ENCODE measurements at places on chromosomes 5 and 9. TPM values are rescaled to one million over a fixed set of nuclear protein-coding genes. Genes with fewer than 3 reads are reported as not detected.

DNA sequence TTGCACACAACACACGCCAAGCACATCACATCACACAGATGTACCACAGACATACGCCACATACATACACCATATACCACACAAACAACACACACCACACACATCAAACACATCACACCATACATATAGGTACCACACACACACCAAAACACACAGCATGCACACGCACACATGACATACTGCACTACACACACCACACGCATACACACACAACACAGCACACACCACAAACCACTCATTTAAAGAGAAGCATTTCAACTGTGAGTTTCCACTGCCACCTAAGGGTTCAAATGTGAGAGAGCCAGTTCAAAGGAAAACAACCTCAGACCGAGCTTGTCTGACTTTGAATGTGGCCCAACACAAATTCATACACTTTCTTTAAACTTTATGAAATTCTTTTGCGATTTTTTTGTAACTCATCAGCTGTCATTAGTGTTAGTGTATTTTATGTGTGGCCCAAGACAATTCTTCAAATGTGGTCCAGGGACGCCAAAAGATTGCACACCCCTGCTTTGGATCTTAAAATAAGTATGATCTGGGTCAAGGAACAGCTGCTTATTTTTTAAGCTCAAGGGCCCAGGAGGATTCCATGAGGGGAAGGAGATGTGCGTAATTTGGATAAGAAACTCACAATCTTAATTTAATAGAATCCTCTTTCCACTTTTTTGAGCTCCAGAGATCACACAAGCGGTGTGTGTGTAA, 494.6 kb downstream of the GADD45G start:
- no peak for DNase-seq

GRCh38 chr9:84974855-84975254, 305.3 kb downstream of the NTRK2 start:
- no peak for DNase-seq

- no peak for DNase-seq
Measured at GRCh38 chr5:122202952-122203351, 73.6 kb downstream of the ZNF474 start.

DNA sequence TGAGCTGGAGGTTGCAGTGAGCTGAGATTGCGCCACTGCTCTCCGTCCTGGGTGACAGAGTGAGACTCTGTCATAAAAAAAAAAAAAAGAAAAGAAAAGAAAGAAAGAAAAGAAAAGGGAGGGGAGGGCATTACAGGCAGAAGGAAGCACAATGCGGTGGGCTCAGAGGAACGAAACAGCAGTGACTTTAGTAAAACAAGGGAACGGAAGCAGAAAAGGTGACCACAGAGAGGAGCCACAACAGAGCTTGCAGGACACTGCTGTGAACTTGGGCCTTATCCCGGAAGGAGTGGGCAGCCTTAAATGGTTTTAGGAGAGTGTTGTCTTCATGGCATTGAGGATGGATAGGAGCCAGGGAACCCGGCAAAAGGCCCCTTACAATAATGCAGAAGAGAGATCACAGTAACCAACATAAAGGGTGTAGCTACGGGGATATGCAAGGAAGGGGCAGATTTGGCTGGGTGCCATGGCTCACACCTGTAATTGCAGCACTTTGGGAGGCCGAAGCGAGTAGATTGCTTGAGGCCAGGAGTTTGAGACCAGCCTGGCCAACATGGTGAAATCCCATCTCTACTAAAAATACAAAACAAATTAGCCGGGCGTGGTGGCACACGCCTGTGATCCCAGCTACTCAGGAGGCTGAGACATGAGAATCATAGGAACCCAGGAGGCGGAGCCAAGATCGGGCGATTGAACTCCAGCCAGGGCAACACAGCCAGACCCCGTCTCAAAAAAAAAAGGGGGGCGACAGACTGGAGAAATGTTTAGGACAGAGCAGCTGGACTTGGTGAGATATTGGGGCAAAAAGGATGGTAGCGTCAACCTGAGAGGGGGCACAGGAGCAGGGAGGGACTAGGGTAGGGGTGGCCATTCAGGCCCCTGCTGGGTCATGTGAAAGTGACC, 83.9 kb upstream of the ZBTB43 start:
- no peak for DNase-seq

GRCh38 chr5:107917983-107918382, 247.2 kb upstream of the EFNA5 start:
- DNase-seq: no peak

- DNase-seq: no peak
Measured at GRCh38 chr5:163104464-163104863, 332.9 kb upstream of the CCNG1 start.

DNA sequence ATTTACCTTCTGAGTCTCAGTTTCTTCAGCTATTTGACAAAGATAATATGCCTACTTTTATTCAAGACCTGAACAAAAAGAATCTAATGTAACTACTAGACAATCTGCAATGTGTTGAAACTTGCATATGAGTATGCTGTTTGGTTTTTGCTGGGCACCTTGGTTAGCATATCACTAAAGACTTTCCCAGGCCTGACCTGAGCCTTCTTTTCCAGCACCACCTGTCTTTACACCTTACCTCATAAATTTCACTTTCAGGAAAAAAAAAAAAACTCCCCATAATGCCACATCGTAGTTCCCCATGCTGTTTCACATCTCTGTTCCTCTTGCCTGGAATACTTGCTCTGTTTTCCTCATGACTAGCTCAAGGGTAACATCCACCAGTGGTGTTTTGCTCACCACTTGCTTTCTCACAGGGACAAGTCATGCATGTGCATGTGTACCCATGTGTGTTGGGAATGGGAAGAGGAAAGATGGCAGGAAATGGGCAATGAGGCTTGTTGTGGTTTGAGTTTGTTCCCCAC, 45.6 kb upstream of the TLE4 start:
- no peak for DNase-seq

DNA sequence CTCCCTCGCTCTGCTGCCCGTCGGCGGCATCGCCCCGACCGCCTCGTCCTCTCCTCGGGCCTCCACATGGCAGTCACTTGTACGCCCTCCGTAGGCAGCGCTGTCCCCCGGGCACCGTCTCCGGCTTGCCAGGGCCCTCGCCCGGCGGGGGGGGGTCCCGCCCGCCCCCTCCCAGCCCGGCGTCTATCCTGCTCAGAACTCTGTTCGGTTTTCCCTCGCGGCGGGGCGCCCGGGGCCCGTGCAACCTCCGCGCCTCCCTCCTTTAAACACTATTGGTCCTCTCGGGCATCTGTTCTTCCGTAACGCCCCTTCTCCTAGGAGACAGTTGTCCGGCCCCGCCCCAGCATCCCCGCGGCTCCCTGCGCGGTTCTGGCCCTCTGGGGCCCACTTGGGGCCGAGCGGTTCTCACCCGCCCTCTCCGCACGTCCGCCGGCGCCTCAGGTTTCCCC, 831 bp downstream of the ODF2 start:
- DNase-seq: peak; percentile 81

DNA sequence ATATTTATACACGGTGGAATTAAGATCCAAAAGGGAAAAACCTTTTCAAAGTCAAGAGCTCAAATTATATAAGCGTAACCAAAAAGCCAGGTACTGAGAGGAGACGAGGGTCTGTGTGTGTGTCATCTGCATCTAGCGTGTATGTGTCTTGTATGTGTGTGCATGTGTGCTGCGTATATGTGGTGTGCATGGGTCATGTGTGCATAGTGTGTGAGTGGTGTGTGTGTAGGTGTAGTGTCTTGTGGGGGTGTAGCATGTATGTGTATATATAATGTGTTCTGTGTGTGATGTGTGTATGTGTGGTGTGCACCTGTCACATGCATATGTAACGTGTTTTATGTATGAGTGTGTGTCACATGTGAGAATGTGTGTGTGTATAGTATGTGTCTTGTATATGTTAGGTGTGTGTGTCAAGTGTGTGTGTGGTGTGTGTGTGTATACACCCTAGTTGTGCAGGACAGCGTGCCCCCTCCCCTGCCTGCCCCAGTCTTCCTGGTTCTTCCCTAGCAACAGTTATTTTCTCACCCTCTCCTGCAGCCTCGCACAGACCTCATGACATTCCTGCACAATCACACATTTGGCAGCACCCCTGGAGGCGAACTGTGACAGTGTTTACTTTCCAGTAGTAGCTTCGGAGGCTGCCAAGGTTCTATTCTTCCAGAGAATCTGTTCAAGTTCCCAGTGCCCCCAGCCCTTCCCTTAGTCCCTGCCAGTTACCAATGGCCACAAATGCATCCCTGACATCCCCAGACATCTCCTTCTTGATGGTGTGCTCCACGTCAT, 27.1 kb upstream of the TNIP1 start:
- DNase-seq: peak; percentile 72

- no peak for DNase-seq
Measured at GRCh38 chr5:91638010-91638409, 254.9 kb upstream of the ARRDC3 start.

GRCh38 chr9:109026306-109026705, 13.0 kb upstream of the CTNNAL1 start:
- no peak for DNase-seq

GRCh38 chr5:117947836-117948235, 1040.5 kb downstream of the DTWD2 start:
- no peak for DNase-seq

DNA sequence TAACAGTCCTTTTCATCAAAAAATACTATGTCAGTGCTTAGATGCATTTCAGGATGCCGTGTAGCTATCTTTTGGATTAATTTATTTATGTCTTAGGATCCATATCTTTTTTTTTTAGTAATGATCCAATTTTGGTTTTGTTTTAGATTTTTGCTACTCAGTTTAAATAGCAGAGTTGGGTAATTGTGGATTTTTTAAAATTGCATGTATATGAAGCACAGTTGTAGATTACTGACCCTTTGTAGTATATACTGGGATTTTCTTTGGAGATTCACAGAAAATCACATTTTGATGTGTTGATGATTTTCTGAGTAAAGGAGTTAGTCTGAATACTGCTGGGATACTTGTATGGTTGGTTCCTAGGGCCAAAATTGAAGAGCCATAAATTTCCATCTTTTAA, 111.8 kb downstream of the NIPBL start:
- no peak for DNase-seq

GRCh38 chr5:94857111-94857510, 238.6 kb downstream of the SLF1 start:
- DNase-seq: no peak

DNA sequence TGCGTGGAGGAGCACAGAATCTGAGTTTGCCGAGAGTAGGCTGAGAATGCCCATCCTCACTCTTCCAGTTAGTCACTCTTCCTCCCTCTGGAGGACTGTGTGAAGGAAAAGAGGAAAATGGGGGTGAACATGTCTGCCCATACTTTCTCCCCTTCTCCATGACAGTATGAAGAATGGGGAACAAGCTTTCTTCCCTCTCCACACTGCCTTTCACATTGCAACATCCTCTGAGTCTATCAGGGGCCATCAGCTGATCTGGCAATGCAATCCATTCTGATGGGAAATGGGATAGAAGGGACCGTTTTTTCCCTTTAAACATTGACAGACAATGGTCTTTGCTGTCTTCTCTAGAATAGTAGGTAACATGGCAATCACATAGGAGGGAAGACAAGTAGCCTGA, 56.8 kb downstream of the UGCG start:
- DNase-seq: no peak

DNA sequence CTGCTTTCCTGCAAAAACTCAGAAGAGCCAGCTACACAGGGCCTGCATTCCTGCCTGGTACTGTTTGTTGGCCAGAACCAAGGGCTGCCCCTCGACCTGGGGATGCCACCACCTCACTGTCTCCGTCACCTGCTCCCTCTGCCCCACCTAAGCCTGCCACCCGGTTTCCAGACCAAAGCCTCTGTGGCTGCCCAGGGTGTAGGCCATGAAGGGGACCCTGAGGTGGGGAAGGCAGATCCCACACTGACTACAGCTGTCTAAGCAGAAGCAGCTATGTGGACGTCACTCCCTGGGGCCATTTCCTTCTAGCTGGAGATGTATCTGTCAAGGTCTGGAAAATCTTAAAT, 35.8 kb downstream of the RASGEF1C start:
- DNase-seq: no peak

DNA sequence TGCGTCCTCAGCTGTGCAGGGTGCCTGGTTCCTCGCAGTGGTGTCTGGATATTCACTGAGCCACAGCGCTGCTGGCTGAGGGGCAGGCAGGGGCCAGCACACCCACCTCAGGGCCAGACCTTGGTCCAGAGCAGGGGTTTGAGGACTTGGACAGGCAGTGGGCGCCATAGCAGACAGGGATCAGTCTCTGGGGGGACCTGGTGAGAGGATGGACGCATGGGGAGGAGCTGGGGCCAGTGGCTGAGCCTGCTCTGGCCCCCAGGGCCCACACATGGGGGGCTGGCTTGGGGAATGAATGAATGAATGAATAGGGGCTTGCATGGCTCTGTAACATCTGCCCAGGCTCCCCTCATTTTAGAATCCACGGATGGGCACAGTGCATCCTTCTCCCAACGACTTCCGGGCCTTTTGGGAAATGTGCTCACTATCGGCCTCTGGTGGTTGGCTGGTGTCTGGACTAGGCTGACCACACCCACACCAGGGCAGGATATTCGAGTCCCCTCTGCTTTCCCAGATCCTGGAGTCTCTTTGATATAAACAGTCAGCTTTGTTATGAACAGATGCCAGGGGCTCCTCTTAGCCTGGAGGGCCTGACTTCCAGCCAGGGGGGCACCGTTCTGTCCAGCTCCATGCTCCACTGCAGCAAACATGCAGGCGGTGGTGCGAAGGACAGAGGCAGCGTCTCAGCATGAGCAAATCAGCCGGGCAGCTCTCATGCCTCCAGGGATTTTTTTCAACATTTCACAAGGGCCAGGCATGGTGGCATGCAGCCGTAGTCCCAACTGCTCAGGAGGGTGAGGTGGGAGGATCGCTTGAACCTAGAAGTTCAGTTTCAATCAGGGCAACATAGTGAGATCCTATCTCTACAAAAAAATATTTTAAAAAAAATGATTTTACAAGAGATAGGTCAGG, 62.6 kb downstream of the NEK6 start:
- DNase-seq: peak; percentile 83

DNA sequence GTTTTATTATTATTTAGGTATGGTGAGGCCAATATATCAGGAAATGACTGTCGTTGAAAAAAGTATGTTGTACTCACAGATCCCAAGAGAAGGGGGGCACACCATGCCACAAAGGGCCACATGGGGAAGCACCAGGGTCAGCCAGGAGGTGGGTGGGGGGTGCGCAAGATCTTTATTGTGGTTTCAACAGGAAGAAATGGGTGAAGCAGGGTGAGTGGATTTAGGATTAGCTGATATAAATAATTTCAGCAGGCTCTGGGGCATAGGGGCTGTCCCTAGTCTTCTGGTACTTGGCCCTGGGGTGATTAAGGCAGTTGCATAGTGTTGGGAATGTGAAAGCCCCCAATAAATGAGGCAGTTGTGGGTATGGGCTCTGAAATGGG, 8.6 kb downstream of the PDCD1LG2 start:
- DNase-seq: no peak

- no peak for DNase-seq
Measured at GRCh38 chr5:6792376-6792775, 79.1 kb downstream of the TENT4A start.

GRCh38 chr9:15377625-15378540, 44.8 kb upstream of the SNAPC3 start:
- DNase-seq: no peak

GRCh38 chr5:43415935-43416802, 4.0 kb upstream of the CCL28 start:
- DNase-seq: no peak

GRCh38 chr9:31700252-31701045, 684.0 kb upstream of the ACO1 start:
- no peak for DNase-seq

Gene SERINC5
- total RNA-seq: 141 TPM

Gene IL11RA
- 10.5 TPM for total RNA-seq

Gene SNCB
- not detected for total RNA-seq

Gene TSSK1B
- total RNA-seq: not detected

Gene UBAP2
- total RNA-seq: 42.0 TPM

Gene PCDHB3
- total RNA-seq: 0.40 TPM

Gene HMCN2
- total RNA-seq: 30.6 TPM

Gene LRRTM2
- total RNA-seq: 0.35 TPM
